ENCODE measurements at places on chromosomes 2 and 18. TPM values are rescaled to one million over a fixed set of nuclear protein-coding genes. Genes with fewer than 3 reads are reported as not detected.

- DNase-seq = no peak
Measured at GRCh38 chr18:22913861-22914260, 19.3 kb upstream of the RBBP8 start.

DNA sequence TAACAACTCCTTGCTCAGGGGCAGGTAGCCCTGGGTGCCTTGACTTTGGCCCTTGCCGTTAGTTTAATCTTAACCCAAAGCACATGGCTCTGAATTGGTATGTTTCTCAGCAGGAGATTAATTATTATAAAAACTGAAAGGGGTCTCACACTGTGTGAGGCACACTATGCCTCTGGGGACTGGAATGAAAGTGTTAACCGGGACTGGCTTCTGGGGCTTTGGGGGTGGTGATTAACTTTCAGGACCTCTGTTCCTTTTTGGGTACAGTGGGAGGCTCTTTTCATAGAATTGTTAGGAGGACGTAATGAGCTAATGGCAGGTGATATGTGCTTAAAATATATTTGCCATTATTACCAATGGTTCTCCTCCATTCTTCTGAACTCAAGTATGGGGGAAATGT, 5.1 kb downstream of the MERTK start:
- no peak for DNase-seq

DNA sequence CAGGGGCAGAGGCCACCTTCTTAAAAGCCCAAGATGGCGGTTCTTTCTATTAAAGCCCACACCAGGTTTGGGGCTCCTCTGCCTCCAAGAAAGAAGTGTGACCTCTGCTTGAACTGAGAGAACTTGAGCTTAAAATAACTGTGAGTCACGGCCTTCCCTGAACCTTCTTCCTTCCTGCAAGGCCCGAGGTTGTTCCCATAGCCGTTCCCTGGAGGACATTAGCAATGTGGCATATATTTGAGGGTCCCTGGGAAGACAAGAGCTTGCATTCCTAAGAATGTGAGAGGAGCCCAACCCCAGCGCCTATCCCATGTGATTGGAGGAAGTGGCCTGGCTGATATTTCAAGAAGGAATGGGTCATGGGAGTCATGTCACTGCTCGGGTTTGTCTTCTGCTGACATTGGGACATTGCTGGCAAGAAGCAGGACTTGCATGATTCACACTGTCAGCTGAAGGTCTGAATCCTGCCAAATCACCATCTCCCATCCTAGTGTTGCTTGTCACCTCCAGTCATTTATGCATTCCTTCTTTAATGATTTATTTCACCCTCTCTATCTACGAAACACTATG, 168.1 kb downstream of the TRIB2 start:
- no peak for DNase-seq

GRCh38 chr2:68755071-68755470, 20.5 kb downstream of the ARHGAP25 start:
- no peak for DNase-seq

GRCh38 chr18:56235481-56236013, 402.8 kb downstream of the TXNL1 start:
- DNase-seq = no peak

DNA sequence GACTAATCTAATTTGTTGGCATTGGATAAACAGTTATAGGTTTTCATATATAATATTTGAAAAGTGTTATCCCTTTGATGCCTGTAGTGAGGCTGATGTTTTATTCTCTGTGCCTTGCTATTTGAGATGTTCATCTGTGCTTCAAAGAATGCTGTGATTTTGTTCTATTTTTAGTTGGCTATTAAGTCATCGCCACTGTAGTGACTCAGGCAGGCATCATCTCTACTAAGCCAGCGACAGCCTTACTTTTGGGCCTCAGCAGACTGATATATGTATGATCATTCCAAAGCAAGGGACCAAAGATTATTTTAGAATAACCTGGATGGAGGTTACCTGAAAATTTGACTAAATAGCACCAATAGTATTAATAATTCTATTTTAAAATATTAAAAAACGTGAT, 1674.5 kb upstream of the NXPH2 start:
- DNase-seq = no peak

Gene SCN2A
- 0.21 TPM for total RNA-seq

Gene ZBTB14
- total RNA-seq = 18.4 TPM

Gene WDR12
- 82.5 TPM for total RNA-seq
